ENCODE measurements at places on chromosomes 12 and 14.

DNA sequence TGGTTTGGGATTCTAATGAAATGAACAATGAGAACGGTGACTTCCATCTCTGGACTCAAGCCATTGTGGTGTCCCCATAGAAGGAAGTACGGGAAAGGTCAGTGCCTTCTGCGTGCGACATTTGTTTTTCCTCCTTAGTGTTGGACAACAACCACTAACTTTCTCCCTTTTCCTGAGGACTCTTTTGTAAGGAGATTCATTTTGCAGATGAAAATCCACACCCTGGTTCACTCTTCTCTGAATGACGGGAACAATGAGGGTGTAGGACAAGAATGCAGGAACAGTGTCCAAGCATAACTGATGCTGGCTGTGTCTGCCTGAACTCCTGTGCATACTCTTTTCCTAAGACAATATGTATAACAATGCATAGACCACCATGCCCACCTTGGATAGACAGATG, 176.4 kb downstream of the STXBP6 start:
- no peak for DNase-seq
- peaks cover 8% of the 10 kb centered on the region for H3K27me3 ChIP-seq
- no peaks in the 10 kb centered on the region for H3K4me1 ChIP-seq
- H3K27ac ChIP-seq = no peak overlapping the region

DNA sequence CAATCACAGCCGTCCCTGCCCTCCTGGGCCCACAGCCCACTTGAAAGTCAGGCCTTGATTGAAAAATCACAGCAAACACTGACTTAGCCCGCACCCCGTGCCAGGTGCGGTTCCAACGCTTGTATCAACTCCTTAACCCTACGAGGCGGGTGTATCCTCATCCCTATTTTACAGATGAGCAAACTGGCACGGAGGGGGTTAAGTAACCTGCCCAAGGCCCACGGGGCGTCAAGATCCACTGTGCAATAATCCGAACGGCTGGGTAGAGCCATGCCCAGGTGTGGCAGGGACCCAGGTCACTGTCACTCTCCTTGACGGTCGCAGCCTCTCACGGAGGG, 583 bp downstream of the DNAH10 start:
- peaks cover 9% of the 10 kb centered on the region for H3K4me1 ChIP-seq
- peaks cover 35% of the 10 kb centered on the region for H3K27me3 ChIP-seq

GRCh38 chr14:22163051-22163450, 426.0 kb downstream of the DAD1 start:
- no peak for DNase-seq
- peak overlapping the region; percentile 75 for H3K4me3 ChIP-seq
- no peaks in the 10 kb centered on the region for H3K27me3 ChIP-seq
- H3K27ac ChIP-seq = peak overlapping the region; percentile 87
- no peaks in the 10 kb centered on the region for H3K36me3 ChIP-seq

DNA sequence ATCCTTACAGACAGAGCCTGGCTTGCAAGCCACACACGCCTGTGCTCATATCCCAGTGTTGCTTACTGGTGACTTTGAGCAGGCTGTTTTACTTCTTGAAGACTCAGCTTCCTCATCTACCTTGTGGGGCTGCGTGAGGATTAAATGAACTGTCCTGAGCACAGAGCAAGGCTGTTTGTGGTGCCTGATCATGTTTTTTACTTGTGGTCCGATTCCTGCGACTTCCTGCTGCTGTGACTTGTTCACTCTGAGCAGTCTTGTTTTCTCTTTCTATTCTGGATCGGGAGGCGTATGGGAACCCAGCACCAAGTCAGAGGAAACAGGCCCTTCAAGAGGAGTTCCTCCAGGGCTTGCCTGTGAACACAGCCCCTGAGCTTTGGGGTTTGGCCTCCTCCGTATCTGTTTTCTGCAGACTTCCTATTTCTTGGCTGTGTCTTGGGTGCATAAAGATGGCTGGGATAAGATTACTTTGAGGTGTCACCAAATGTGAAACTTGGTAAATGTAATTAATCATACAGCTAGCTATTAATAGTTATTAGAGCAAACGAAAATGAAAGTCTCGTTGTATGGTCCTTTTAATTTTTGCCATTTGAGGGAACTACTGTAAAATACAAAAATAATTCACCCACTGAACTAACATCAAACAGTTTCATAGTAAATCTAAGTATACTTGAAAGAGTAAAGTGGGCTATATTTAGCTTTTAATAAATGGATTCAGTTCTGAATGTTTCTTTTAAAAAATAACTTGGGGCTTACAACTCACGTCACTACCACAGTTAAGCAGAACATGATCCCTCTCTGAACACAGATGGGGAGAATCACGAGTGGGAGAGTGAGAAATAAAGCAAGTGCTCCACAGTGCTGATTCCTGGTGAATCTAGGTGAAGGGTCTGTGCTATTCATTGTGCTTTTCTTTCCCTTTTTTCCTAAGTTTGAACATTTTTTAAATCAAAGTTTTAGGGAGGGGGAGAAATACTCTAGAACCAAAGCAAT, 251.5 kb downstream of the FOXN3 start:
- DNase-seq = no peak
- no peaks in the 10 kb centered on the region for H3K27me3 ChIP-seq
- peak overlapping the region; percentile 38 for H3K27ac ChIP-seq
- H3K36me3 ChIP-seq = peaks cover 34% of the 10 kb centered on the region
- H3K4me1 ChIP-seq = peaks cover 8% of the 10 kb centered on the region

- DNase-seq = peak; percentile 66
- H3K4me1 ChIP-seq = no peaks in the 10 kb centered on the region
- no peak overlapping the region for H3K4me3 ChIP-seq
Observed at GRCh38 chr12:127108360-127109215, 1158.4 kb upstream of the TMEM132C start.

GRCh38 chr12:68335462-68335861, 3.3 kb upstream of the MDM1 start:
- peaks cover 33% of the 10 kb centered on the region for H3K4me1 ChIP-seq
- H3K4me3 ChIP-seq = no peak overlapping the region
- DNase-seq = no peak
- H3K36me3 ChIP-seq = no peaks in the 10 kb centered on the region
- peaks cover 11% of the 10 kb centered on the region for H3K27me3 ChIP-seq
- H3K27ac ChIP-seq = no peak overlapping the region

GRCh38 chr12:88185988-88186387, 43.9 kb downstream of the TMTC3 start:
- H3K27ac ChIP-seq = no peak overlapping the region
- no peaks in the 10 kb centered on the region for H3K4me1 ChIP-seq
- H3K36me3 ChIP-seq = peaks cover 5% of the 10 kb centered on the region
- DNase-seq = no peak
- no peaks in the 10 kb centered on the region for H3K27me3 ChIP-seq

DNA sequence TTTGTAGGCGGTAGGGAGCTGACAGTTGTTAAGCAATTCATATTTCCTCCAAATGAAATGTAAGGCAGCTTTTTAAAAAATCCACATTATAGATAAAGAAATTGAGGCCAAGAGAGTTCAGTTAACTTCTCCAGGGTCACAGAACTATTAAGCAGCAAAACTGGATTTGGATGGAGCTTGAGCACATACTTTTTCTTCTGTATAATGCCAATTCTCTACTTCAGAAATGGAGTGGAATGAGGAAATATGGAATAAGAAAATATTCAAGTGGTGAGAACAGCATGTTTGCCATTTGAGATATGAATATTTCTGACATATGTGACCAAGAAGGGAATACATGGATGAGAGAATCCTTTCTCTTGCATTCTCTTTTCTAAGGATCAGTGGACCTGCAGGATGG, 233.1 kb downstream of the FOXG1 start:
- DNase-seq = no peak
- no peaks in the 10 kb centered on the region for H3K36me3 ChIP-seq
- H3K27ac ChIP-seq = no peak overlapping the region
- H3K4me1 ChIP-seq = no peaks in the 10 kb centered on the region
- no peaks in the 10 kb centered on the region for H3K27me3 ChIP-seq

DNA sequence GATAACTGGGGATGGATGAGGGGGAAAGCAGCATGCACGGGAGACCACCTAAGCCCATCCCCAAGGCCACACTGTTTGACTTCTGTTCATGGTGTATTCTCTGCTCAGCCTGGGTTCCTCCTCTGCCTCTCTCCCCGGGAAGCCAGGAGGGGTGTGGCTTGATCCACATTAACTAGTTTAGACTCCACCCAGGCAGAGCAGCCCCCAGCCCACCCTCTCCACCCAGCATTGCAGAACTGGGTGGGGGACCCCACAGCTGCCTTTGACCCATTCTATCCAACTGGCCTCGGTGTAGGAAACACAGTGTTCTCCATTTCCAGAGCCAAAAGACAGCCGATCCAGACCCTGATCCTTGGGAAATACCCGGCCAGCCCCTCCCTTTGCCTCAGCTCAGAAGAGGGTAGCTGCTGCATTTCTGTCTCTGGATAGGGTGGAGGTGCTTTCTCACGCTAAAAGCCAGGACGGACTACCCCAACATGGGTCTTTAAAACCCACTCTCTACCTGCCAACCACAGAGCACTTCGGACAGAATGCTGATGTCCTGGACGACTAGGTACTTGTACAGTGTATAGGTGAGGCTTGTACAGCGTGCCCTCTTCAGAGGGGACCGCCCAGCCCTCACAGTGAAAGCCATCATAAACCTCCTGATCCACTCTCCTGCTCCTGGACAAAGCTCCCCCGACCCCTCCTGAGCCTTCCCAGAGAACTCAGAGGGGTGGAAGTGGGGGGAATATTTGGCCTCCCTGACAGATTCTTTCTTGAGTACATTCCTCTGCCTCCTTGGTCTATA, 9.4 kb downstream of the SPRYD3 start:
- no peaks in the 10 kb centered on the region for H3K27me3 ChIP-seq
- H3K4me3 ChIP-seq = no peak overlapping the region
- no peak for DNase-seq
- H3K27ac ChIP-seq = no peak overlapping the region
- peaks cover 46% of the 10 kb centered on the region for H3K36me3 ChIP-seq

DNA sequence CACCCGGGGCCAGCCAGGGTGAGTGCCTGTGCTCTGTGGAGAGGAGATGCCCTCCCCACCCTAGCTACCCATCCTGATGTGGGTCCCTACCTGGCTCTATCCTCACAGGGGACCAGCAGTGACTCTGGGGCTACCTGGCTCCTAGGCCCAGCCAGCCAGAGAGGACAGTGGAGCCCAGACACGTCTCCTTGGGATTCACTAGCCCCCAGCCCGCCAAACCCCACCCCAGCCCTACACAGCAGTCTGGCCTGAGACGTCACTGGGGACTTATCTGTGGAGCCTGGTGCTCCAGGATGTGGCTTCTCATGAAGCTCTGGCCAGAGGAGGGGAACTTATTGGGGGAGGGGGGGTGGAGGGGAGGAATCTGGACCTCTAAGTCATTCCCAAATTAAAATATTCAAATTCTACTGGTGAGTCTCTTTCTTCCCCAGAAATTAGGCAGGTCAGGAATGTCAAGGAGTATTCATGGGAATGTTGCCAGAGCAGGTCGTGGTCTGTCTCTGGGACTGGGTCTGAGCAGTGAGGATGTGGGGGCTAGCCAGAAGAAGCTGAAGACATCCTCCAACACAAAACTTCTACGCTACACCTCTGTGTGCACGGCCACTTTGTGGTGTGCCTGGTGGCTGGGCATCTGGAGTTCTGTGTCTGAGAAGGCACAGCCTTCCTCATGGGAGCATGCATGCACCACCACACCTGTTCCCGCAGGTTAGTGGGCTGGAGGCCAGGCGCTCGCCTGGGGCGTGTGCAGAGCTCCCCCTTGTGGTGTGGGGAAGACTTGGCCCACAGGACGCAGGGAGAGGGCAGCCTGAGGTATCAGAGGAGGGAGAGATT, 2.7 kb downstream of the CMTM5 start:
- peak; percentile 76 for DNase-seq
- H3K36me3 ChIP-seq = no peaks in the 10 kb centered on the region
- peaks cover 58% of the 10 kb centered on the region for H3K27me3 ChIP-seq

- no peak overlapping the region for H3K4me3 ChIP-seq
- H3K27me3 ChIP-seq = peaks cover 30% of the 10 kb centered on the region
- DNase-seq = no peak
- H3K27ac ChIP-seq = no peak overlapping the region
- H3K36me3 ChIP-seq = no peaks in the 10 kb centered on the region
- peaks cover 19% of the 10 kb centered on the region for H3K4me1 ChIP-seq
Observed at GRCh38 chr14:64561631-64562030, 11.9 kb downstream of the PPP1R36 start.

GRCh38 chr12:2959505-2960389, 550 bp downstream of the TEAD4 start:
- H3K36me3 ChIP-seq = no peaks in the 10 kb centered on the region
- H3K4me3 ChIP-seq = peak overlapping the region; percentile 72
- H3K4me1 ChIP-seq = peaks cover 17% of the 10 kb centered on the region
- no peak overlapping the region for H3K27ac ChIP-seq

GRCh38 chr14:94686511-94687160, 74.4 kb downstream of the SERPINA3 start:
- no peak overlapping the region for H3K4me3 ChIP-seq
- H3K27ac ChIP-seq = no peak overlapping the region
- H3K36me3 ChIP-seq = no peaks in the 10 kb centered on the region

GRCh38 chr12:105270671-105271255, 34.8 kb upstream of the APPL2 start:
- DNase-seq = no peak
- H3K27me3 ChIP-seq = peaks cover 11% of the 10 kb centered on the region
- H3K27ac ChIP-seq = no peak overlapping the region
- no peaks in the 10 kb centered on the region for H3K4me1 ChIP-seq
- H3K36me3 ChIP-seq = no peaks in the 10 kb centered on the region
- H3K4me3 ChIP-seq = no peak overlapping the region

- no peak overlapping the region for H3K4me3 ChIP-seq
- H3K4me1 ChIP-seq = no peaks in the 10 kb centered on the region
- H3K36me3 ChIP-seq = no peaks in the 10 kb centered on the region
- no peaks in the 10 kb centered on the region for H3K27me3 ChIP-seq
- H3K27ac ChIP-seq = no peak overlapping the region
Observed at GRCh38 chr12:84117190-84117589, 795.4 kb downstream of the SLC6A15 start.

GRCh38 chr14:27090716-27091115, 492.9 kb upstream of the NOVA1 start:
- H3K36me3 ChIP-seq = no peaks in the 10 kb centered on the region
- no peaks in the 10 kb centered on the region for H3K27me3 ChIP-seq
- H3K27ac ChIP-seq = no peak overlapping the region
- no peak for DNase-seq
- no peaks in the 10 kb centered on the region for H3K4me1 ChIP-seq

DNA sequence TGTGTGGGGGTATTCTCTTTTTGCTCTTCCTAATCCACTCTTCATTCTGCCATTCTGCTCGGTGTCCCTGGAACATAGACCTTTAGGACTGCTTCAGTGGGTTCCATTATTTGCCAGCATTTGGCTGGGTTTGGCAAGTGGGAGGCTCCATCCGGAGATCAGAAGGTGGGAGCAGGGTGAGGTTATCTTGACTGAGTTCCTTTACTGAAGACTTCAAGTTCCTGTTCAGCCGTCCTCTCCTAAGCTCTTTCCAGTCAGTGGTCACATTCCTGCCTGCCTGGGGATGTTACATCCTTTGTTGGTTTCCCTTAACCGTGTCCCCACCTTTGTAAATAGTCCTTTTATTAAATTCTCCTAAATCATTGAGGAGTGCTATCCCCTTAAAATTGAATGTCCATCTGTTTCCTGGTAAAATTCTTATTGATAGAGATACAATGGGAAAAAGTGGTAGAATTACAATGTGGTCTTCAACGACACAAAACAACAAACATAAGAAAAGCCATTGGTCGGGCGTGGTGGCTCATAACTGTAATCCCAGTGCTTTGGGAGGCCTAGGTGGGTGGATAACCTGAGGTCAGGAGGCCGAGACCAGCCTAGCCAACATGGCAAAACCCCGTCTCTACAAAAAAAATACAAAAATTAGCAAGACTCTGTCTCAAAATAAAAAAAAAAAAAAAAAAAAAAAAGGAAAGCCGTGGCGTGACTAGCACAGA, 5.0 kb upstream of the MIA2 start:
- no peaks in the 10 kb centered on the region for H3K27me3 ChIP-seq
- H3K36me3 ChIP-seq = peaks cover 4% of the 10 kb centered on the region
- peak overlapping the region; percentile 16 for H3K4me3 ChIP-seq
- peaks cover 49% of the 10 kb centered on the region for H3K4me1 ChIP-seq
- no peak for DNase-seq

GRCh38 chr14:91877376-91877915, 10.1 kb upstream of the TC2N start:
- H3K36me3 ChIP-seq = peaks cover 2% of the 10 kb centered on the region
- no peak for DNase-seq
- no peaks in the 10 kb centered on the region for H3K27me3 ChIP-seq
- H3K4me3 ChIP-seq = no peak overlapping the region

All from activated naive CD4-positive, alpha-beta T cell treated with anti-CD3 and anti-CD28 coated beads, Interleukin-2, amount 10 ng/mL, durations not matched to agents 7 days and 5 days (primary cell).